ENCODE measurements at places on chromosomes 5 and 9.

- no peak for DNase-seq
These were observed 106.0 kb downstream of the CAAP1 start for GRCh38 chr9:26786564-26786963.

GRCh38 chr9:127876764-127877562, 512 bp downstream of the AK1 start:
- no peak for DNase-seq

DNA sequence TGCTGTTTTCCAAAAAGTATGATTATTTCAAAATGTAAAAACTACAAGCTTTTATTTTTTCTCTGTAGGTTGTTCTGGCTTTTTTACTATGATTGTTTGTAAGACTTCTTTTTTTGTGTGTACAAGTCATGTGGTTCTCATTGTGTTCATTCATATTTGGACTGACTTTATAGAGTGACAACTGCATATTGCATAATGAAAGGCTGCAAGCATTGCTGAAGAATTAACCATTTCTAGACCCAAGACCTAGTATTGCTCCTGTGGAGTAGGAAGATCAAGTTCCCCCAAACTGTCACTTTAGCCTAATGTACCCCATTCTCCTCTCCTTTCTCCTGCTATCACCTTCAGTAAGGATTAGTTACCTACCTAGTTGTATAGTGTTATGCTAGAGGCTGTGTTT, 10.0 kb downstream of the MAP1B start:
- no peak for DNase-seq

DNA sequence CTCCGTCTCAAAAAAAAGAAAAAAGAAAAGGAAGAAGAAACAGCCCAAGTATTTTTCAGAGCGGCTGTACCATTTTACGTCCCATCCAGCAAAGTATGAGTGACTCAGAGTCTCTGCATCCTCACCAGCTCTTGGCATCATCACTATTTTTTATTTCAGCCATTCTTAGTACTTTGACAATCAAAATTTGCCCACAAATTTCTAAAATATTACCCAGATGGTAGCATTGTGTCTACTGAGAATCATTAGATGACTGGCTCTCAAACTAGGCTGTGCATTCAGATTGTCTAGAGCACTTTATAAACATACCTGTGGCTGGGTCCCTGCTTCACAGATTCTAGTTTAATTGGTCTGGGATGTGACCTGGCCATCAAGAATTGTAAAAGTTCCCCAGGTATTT, 21.6 kb upstream of the MELK start:
- no peak for DNase-seq

- DNase-seq: no peak
These were observed 430.6 kb downstream of the PDE4D start for GRCh38 chr5:59462956-59463355.

DNA sequence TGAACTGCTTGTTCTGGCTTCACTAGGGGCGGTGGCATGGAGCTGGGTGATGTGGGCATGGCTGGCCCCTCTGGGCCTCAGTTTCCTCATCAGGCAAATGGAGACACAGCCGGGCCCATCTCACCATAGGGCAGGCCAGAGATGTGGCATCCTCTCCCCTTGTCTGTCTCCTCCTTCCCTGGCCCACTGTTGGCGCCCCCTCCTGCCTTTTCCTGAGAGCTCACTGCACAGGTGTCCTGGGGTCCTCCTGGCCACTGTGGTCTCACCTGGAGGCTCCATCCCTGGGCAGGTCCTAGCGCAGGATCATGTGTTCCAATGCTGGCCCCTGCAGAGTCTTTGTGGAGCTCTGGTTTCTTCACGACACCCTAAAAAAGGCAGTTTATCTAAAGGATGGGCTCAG, 53.5 kb downstream of the NEK6 start:
- DNase-seq: no peak

GRCh38 chr5:172086194-172086975, 79.9 kb upstream of the FBXW11 start:
- no peak for DNase-seq

GRCh38 chr5:17219006-17219422, 1.6 kb downstream of the BASP1 start:
- DNase-seq: no peak

DNA sequence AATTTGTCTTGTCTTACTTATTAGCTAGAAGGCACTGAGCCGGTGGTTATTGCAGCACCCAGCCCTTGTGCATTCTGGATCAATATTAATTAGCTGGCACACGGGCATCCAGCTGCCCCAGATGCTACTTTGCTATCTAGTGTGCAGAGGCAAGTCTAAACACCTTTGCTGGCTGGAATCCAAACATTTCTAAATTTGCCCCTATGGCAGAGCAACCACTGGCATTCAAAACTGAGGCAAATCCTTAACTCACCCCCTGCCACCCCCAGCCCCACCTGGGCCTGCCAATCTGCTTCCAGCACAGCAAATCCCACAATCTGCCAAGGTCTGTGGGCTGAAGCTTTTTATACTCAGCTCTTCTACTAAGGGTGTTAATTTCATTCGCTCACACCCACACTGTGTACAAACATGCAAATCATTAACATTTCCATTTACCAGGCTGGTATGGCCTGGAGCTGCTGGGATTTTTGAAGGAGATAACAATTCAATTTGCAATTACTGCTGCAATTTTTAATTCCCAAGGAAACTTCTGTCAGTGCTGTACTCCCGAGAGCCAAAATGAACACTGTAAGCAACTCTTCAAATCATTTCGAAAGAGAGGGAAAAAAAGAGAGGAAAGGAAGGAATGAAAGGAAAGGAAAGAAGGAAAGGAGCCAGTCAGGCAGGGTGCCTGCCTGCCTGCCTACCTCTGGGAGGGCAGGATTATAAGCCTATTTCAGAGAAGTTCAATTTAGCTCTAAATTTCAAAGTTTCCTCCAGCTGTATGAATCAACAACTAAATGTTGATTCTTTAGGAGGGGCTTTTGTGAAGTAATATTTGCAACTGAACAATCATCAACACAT, 35.5 kb downstream of the RAPGEF1 start:
- DNase-seq: no peak

DNA sequence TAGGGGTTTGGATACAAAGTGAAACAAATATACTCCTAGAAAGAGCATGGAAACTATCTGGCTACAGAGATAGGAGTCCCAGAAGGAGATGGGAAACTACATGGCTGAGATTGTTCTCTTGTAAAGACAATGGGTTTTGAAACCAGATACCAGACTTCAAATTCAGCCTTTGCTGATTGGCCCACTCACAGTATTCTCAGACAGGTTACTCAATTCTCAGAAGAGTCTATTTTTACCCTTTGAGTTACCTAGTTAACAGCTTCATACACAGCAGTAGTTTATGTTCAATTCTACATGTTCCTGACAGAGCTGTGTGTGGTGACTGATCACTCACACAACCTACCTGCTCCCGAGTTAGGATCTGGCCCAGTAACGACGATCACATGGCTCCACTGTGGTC, 14.1 kb downstream of the ZFP62 start:
- no peak for DNase-seq

- DNase-seq: no peak
These were observed 144.1 kb downstream of the PIK3R1 start for GRCh38 chr5:68359699-68360098.

DNA sequence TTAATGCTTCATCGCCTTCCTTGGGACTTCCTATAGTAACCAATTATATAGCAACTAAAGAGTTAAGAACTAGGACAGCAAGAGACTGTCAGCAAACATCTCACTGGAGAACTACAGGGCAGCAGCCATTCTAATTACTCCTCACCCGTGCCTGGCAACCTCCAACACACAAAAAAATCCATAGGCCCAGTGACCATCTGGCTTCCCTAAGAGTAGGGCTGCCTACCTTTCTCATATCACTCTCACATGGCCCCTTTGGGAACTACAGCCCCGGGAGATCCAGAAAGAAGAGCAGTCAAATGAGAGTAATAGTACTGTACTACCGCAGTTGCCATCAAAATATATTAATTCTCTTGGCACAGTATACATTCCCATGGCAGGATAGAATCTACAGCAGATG, 5.7 kb downstream of the DCAF10 start:
- DNase-seq: no peak

GRCh38 chr9:35518225-35518821, 28.4 kb downstream of the RUSC2 start:
- no peak for DNase-seq

- no peak for DNase-seq
These were observed 502.7 kb upstream of the KLF4 start for GRCh38 chr9:107992271-107992670.

DNA sequence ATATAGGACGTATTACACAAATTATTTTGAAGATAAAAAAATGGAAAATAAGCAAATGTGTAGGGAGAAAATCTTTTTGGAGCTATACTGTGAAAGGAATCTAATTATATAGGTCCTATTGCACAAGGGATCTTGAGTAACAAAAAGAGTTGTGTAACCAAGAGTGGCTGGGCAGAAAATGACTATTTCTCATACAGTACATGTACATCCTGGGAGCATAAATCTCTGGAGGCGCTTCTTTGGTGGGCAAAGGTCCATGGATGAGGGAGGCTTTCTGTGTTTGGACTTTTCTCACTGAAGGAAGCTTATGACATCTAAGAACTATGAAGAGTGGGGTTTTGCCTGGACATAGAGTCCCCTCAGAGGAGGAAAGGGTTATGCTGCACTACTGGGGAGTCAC, 29.8 kb downstream of the ANKS6 start:
- DNase-seq: no peak

GRCh38 chr5:44048276-44048984, 340.8 kb downstream of the FGF10 start:
- no peak for DNase-seq

DNA sequence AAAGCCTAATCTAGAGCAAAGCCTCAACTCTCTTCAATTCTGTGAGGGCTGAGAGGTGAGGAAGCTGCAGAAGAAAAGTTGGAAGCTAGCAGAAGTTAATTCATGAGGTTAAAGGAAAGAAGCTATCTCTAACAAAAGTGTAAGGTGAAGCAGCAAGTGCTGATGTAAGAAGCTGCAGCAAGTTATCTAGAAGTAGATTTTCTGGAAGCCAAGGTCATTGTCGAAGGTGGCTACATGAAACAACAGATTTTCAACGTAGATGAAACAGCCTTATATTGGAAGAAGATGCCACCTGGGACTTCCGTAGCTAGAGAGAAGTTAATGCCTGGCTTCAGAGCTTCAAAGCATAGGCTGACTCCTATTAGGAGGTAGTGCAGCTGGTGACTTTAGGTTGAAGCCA, 42.0 kb downstream of the SREK1 start:
- no peak for DNase-seq

GRCh38 chr9:9949368-9949767, 663.4 kb downstream of the PTPRD start:
- DNase-seq: no peak

DNA sequence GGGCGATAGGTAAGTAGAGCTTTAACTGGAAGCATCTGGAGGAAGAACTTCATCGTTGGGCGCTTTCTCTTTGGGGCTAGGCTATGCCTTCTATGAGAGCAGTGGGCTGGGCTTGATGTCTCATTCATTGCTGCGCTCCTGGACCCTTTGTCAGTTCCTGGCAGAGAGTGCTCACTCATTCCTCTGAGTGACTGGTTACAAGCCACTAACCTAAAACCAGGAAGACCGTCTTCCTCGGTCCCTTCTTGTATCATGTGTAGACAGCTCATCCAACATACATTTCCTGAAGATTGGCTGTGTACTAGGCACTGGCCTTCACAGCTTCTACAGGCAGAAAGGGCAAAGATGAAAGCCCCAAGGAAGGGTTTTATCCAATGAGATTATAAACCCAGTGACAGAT, 6.4 kb downstream of the SWI5 start:
- DNase-seq: no peak

DNA sequence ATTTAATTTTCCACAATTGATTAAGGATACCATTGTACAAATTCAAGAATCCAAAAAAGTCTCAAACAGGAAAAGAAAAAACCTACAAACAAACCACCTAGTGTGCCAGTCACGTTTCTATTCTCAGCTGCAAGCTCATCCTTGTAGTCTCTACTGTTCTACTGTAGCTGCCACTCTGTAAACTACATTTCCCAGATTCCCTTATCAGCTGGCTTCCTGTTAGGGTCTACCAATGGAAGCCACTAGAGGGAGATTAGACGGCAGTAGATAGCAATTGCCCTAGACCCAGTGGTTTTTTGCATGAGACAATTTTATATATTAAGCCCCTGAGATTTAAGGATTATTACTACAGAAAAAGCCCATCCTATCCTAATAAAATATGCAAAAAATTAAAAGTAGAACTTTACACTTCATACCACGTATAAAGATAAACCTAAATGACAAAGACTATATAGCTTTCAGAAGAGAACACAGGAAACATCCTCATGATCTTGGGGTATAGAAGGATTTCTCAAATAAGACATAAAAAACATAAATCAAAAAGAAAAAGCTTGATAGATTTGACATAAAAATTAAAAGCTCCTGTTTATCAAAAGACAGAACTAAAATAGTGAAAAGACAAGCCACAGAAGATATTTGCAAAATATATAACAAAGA, 37.4 kb downstream of the P4HA2 start:
- DNase-seq: no peak

DNA sequence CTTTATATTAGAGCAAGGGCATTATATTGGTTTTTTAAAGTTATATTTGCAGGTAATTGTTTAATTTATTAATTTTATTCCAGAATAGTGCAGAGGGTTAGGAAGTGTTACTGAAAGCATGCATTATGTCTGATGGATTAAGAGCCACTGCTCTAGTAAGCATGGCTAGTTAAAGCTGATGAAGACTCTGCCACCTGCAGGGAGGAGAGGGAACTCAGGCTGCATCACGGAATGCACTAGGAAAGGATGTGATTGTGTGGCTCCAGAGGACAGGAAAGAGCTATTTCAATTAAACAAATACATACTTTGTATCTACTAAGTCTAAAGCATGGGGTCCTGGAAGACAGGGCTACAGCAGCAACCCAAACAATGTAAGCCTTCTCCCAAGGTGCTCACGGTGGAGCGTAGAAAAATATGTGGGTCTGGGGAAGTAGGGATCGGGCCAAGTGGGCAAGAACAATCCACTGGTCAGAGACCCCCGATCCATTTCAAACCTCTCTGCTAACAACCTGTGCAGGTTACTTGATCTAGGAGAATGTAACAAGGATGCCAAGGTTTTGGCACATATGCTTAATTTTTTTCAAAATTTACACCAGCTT, 15.3 kb upstream of the GRXCR2 start:
- DNase-seq: no peak

DNA sequence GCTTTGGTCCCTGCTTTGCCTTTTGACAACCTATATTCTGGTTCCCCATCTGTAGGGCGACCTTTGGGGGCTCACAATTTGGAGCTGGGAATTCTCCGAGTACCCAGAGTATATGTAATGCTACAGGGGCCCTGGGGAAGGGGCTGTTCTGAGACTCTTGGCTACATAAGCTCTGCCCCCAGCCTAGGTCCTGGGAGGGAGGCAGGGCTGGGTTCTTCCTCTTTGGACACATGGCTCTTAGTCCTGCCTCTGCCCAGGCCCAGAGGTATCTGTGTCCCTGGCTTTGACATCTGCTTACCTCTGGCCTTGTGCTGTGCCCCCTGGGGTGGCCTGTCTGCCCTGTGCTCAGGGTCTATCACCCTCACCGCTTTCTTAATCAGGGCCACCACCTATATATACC, 181.6 kb downstream of the CACNA1B start:
- no peak for DNase-seq

All from T-helper 17 cell (primary cell).